ENCODE measurements at places on chromosomes 2 and 18.

DNA sequence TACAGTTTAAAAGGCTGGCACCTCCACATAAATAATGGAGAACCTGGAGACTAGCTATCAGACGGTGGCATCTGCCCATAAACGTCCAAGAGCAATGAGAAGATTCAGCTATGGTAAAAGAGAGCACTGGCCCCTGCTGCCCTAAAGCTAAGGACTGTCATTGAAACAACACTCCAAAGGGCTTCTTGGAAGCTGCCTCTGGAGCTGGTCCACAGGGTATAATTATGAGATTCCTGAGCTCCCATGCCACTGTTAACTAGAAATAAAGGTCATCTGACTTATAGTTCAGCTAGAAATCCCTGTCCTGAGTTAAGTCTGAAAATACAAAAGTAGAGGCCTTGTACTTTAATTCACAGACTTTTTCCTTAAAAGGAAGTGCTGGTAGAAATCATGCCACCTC, 39.9 kb upstream of the RBMS1 start:
- DNase-seq, result no peak

DNA sequence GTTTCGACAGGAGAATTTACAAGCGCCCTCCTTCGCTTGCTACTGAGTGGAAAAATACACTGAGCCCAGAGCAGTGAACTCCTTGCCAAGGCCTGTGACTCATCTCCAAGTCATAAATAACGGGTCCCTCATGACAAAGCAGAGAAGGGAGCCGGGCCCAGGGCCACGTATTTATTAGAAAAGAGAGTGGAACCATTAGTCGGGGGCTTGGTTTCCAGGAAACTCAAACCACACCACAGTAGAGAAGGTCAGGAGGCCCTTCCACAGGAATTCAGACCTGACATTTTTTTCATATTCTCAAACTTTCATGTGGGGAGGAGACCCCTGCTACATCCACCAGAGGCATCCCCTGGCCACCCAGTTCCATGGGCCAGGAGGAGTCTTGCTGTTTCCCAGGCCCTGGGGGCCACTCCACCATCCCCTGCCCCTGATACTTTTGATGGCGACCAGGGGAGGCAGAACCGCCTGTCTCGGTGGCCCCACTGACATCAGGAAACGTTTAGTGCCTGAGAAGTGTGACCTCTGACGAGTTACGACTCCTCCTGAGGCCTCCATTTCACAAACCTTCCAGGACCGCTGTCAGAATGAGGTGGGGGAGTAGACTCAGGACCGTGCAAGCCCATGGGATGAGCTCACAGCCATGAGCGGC, 289.7 kb downstream of the DYSF start:
- no peak for DNase-seq

GRCh38 chr2:198697218-198697617, 760.5 kb downstream of the SATB2 start:
- no peak for DNase-seq

- DNase-seq, result peak; percentile 15
These were observed 79.2 kb downstream of the SETBP1 start for GRCh38 chr18:44759925-44760342.

DNA sequence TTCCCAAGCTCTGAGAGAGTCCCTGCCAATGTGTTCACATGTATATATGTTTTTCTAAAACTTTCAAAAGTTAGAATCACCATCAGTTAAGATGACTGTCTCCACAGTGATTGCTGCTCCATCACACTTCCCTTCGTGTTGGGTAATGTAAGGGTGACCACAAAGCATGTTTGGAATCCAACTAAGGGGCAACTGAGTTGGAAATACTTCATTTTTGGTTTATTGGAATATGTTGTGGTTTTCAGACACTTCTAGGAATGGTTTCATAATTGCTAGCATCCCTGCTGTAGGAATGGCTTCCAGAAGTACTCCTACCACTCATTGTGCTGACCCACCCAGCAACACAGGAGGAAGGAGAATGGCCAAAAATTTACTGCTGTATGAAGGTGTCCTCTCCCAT, 212.5 kb upstream of the GULP1 start:
- no peak for DNase-seq

DNA sequence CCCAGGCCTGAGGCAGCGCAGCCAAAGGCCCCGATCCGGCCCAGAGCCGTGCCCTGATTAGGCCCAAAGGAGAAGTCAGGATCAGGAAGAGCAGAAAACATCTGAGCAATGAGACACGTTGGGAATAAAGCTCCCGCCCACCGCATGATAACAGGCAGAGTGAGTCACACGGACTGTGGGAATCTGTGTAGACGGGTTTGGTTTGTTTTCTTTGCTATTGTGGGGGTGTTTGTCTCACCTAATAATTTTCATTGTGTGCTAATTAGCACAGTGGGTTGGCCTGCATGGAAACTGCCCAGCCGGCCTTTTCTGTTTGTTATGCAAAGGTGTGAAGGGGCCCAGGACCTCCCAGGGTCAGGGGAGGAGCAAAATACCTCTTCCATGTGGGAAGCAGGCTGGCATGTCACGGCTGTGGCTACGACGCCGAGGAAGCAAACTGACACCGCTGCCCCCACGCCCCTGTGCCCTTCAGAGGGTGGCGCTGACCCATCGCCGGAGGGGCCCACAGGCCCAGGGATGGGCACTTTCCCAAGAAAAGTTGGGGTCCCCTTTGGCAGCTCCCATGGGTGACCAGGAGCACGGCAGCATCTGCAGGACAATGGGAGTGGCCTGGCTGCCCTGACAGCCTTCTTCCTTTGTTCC, 68.4 kb upstream of the CTDP1 start:
- no peak for DNase-seq

DNA sequence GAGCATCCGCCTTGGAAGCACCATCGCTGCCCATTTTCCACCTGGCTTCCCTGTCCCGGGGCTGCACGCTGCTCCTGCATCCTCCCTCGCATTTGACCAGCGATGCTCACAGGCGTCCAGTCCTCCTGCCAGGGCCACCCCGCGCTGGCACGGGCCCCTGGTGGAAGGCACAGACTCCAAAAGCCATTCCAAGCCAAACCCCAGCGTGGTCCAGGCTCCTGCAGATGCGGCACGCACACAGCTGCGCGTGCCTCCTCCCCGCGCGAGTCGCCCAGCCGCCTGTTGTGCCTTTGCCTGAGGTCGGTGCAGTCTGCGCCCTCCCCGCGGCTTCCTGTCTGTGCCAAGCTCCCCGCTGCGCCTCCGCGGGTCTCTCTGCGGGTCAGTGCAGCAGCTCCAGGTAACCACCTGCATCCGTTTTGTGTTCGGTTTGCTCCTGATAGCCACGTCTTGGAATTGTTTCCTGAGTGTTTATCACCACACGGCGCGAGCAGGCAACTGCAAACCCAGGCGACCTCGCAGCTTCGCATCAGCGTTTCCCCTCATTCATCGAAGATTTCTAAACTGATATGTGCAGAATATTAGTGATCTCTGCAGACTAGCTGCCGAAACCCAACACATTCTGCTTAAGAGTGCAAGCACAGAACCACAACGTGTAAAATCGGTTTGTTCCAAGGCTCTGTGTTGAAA, 65.2 kb upstream of the SALL3 start:
- DNase-seq, result no peak

GRCh38 chr2:69201259-69201658, 185.8 kb downstream of the GFPT1 start:
- no peak for DNase-seq

DNA sequence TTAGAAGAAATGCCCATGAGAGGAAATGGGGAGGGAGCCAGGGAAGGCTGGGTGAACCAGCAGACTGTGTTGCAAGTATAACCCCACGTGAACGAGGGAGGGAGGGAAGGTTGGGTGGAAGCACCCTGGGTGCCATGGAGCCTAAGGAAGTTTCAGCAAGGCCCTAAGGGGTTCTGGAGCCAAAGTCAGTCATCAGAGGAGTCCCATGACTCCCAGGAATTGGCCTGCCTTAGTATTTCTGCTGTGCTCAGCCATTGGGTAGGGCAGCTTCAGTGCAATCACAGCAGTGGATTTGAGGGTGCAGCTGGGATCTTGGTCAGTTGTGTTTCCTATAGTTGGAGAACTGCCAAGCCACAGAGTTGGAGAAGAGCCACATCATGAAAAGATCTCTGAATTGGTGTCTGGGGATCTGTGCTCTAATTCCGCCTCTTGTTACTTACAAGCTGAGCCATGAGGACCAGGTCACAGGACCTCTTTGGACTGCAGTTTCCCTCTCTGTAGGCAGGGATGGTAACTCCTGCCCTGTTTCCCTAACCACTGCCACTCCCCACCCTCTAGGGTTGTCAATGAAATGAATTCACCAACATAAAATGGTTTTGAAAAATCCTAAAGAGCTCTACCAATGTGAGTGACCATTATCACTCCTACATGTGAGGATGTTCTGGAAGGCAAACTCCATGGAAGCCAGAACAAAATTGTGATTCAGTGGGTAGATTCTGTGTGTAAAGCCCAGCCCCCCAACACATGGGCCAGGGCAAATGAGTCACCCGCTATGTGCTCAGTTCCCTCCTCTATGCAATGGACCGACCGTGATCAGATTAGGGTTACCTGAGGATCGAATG, 108.9 kb downstream of the CLIP4 start:
- no peak for DNase-seq

DNA sequence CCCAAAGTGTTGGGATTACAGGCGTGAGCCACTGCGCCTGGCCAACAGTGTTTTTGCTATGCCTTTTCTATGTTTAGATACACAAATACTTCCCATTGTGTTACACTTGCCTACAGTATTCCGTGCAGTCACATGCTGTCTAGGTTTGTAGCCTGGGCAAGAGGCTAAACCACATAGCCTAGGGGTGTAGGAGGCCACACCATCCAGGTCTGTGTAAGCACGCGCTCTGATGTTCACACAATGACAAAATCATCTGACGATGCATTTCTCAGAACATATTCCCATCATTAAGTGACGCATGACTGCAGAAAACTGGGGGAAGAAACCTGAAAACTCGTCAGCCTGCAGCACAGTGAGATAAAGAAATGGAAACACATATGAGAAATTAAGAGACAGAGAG, 46.1 kb upstream of the TWIST2 start:
- no peak for DNase-seq

DNA sequence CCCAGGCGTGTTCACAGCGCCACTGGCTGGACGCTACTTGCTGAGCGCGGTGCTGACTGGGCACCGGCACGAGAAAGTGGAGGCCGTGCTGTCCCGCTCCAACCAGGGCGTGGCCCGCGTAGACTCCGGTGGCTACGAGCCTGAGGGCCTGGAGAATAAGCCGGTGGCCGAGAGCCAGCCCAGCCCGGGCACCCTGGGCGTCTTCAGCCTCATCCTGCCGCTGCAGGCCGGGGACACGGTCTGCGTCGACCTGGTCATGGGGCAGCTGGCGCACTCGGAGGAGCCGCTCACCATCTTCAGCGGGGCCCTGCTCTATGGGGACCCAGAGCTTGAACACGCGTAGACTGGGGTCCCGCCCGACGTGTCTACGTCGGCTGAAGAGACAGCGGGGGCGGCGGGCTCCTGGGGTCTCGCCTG, 891 bp upstream of the KHK start:
- DNase-seq, result peak; percentile 39

GRCh38 chr2:143936538-143936847, 583.4 kb downstream of the ZEB2 start:
- no peak for DNase-seq

DNA sequence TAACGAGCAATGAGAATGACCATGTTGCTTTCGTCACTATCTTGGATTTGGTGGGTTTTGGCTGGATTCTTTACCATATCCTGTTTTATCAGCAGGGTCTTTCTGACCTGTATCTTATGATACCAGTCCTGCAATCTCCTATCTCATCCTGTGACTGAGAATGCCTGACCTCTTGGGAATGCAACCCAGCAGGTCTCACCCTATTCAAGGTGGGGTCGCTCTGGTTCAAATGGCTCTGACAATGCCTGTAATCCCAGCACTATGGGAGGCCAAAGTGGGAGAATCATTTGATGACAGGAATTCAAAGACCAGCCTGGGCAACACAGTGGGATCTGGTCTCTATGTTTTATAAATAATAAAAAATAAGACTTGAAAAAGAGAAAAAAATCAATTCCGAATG, 173.5 kb downstream of the ACTR3 start:
- no peak for DNase-seq

DNA sequence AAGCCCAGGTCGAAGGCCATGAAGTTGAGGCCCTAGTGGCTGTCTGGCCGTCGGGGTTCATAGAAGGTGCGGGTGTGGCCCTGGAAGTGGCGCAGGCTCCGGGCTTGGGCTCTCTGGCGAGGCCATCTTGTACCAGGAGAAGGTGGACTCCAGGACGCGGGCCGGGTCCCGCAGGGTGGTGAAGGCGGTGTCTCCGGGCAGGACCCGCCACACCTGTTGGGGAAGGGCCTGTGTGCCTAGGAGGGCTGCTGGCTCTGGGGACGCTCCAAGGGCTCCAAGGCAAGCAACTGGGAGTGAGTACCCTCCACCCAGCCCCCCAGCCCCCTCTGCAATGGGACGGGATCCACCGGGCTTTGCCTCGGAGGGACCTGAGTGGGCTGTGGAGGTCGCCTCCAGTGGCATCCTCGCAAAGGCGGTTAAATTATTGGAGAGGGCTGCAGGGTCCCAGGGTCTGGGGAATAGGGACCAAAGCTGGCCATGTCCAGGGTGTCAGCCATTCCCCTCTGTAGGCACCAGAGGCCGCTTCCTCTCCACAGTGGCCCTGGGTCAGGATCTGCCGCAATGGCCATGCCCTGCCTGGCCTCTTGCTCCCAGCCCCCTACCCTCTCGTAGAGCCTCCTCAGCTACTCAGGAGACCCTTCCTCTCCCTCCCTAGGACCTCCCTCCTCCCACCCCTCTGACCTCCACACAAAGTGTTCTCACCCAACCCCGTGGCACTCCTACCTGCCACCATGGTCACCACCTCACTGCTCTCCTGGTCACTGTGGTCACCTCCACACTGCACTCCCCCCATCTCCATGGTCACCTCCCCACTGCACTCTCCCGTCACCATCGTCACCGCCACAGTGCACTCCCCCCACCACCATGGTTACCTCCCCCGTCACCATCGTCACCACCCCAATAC, 10.3 kb downstream of the AQP12A start:
- DNase-seq, result no peak

DNA sequence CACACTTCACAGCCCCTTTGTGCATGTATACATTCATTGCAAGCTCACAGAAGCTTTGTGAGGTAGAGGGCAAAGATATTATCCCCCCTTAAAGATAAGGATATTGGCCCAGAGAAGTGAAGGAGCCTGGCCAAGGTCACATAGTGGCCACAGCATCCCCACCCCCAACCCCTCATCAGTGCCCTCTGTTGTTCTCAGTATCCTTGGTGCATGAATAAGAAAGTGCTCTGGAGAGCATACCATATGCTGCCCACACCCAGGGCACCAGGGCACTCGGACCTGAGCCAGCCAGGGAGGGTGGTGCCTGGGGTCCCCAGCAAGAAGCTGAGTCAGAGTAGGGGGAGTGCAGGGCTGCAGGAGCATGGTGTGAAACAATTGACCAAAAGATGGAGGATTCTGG, 3.3 kb downstream of the DYSF start:
- DNase-seq, result no peak

DNA sequence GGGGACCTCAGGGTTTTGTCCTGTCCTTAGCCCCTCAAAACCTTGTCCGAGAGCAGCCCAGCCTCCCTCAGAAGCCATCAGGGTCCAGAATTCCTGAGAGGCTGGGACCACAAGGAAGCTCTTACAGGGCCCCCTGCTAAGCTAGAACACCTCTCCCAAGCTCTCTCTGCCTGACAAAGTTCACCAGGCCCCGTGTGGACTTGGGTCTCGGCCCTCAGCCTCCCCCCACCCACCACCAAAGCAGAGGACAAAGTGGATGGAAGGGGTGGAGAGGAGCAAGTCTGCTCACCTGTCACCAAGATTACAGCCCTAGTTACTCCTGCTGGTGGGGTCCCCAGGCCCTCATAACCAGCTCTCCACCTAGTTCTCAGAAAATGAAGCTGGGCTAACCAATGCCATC, 16.8 kb downstream of the RAB11FIP5 start:
- DNase-seq, result no peak
